Ureter (tissue), 1 donor: ENCODE measurements at places on chromosomes 12 and 14.

DNA sequence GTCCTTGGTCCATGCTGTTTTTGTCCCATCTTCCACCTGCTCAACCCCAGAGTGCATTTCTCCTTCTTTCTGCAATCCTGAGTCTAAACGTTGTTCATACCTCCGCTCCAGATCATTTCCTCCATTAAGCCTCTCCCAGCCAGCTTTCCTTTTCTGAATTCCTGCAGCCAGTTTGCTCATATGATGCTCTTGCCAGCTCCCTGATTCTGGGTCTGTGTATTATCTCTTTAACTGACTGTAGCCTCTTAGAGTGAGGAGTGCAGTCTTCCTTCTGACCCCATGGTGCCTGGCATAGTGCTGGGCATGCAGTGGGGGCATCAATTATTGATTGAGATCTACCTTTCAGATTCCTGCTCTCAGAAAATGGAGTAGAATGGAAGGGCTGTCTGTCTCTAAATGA lies 11.5 kb upstream of the TBPL2 start:
- no peak for DNase-seq

GRCh38 chr12:102300824-102301461 lies 103.3 kb upstream of the PMCH start:
- DNase-seq = no peak

DNA sequence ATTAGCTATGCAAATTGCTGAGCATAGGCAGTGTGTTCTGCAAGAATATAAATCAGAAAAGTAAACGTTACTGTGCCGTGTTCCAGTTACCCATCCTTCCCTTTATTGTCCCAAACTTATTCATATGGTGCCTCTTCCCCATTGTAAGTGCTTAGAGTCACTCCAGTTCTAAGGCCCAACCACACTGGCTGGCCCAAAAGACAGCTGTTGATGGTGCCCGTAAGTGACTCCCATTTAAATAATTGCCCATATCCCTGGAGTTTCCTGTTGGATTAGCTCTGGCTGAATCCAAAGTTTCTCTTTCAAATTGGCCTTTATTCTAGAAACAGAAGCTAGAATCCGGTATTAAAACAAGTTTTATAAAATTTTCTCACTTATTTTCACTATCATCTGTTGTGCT lies 400.1 kb upstream of the DDHD1 start:
- DNase-seq = no peak

DNA sequence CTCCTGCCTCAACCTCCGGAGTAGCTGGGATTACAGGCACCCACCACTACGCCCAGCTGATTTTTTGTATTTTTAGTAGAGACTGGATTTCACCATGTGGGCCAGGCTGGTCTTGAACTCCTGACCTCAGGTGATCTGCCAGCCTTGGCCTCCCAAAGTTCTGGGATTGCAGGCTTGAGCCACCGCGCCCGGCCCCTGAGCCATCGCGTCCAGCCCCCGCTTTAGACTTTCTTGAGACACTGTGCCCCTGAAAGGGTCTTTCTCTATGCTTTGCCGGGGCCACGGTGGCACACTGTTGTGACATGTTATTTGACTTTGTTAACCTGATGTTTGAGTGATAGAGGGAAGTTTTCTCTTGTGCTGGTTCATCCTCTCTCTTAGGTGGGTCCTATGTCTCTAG lies 186.4 kb downstream of the BTG1 start:
- DNase-seq = no peak

GRCh38 chr12:57175428-57176138 lies 28.2 kb upstream of the LRP1-AS start:
- DNase-seq = peak; percentile 88

DNA sequence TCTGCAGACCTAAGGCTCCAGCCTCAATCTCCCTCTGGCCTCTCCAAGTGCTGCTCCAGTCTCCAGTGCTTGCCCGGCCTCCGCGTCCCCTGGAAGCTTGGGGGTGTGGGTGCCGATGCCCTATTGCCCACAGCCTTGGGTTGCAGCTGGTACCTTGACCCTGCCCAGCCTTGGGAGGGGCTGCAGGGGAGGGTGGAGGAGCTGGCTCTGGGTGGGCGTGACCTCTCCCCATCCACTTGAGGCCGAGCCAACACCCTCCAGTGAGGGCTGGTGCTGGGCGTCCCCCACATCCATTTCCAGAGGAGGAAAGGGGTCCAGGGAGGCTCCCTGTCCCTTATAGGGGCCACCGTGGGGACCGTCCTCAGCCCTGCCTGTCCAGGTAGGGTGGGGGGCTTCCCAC lies 24.1 kb downstream of the KIF26A start:
- no peak for DNase-seq

DNA sequence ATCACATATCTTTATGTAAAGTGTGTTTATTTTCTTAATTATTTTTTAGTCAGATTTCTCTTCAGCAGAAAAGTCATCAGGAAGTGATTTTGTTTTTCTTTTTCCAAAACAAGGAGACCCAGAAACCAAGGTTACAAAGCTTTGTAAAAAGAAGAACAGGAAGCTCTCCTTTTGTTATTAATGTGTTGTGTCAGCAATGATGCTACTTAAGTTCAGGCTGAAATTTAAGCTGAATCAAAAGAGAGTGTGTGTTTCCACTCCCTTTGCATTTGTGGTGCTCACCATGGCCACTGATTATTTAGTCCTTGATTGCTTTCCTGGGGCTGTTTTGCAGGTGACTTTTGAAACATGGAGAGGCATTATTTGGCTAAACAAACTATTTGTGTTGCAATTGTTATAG lies 155.3 kb upstream of the ATP2B1 start:
- DNase-seq = no peak

DNA sequence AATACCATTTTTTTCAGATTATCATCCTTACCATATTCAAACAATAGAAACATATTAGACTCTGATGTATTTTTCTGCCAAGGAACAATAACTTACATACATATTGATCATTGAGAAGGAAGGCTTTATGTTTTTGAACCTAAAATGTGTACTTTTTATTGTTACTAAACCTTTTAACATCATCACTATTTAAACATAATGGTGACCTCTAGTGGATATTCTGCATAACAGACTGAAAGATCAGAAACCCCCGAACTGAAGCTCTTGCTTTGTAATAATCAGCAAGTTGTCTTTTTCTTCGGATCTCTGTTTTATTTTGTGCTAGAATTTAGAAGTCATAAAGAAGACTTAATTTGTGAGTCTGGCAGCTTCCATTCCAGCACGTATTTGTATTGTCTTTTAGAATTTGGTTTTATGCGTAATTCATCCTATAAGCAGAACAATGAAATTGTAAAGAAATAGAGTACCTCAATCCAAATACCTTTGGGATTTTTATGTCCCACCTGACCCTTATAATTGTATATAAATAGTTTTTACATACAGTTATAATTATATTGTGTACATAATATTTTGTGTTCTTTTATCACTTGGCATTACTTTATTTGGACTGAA lies 125.9 kb upstream of the ATF1 start:
- DNase-seq = no peak

DNA sequence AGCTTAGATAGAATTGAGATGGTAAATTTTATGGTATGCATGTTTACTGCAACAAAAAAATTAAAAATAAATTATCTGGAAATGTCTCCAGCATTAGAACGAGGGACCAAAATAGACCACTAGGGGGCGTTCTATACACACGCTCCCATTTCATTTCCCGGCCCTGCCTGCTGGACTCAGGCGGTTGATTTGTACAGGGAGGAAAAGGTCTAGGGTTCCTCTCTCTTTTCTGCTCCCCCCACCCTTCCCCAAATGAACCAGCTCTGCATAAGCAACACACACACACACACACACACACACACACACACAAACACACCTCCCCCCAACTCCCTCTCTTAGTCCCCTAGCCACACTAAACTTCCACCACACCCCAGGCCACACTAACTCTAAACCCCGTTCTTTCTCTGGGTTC lies 7.8 kb upstream of the DTX1 start:
- peak; percentile 65 for DNase-seq

DNA sequence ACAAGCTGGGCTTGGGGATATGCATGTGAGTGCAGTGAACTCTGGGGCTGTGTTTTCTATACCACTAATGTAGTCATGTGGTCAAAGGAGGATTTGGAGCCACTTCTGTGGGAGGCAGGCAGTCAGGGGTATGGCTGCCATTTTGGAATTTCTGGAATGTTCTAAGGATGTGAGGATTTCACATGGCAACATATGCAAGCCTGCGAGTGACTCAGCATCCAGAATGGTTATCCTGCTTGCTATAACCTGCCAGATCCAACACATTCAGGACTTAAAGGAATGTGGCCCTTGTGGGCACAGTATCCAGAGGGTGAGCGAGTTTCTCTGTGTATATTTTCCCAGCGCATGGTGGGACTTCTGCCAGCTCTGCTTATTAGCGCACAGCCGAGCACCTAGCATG lies 249.2 kb upstream of the PWP1 start:
- no peak for DNase-seq

DNA sequence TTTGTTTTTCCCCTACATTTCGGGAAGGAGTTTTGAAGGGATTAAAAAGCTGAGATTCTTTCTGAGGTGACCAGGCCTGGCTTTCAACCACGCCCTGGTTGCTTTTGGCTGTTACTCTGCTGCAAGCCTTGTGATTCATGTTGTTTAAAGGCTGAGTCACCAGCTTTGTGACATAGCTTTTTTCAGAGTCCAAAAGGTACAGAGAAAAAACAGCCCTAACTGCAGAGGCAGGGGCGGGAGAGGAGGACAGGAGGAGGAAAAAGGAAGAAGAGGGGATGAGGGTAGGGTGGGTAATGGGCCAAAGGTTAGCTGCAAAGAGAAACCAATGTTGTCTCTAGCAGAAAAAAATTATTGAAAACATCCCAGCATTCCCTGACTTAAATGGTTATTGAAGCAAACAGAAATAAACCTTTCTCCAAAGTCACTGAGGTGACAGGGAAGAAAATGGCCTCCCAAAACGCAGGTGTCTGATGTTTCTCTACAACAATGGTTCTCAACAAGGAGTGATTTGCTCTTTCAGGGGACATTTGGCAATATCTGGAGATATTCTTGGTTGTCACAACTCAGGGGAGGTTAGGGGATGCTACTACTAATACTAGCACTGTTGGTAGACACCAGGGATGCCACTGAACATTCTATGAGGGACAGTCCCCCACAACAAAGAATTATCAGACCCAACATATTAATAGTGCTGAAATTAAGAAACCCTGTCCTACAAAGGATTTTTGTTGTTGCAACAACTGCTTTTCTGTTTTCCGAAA lies 2.1 kb upstream of the UBC start:
- peak; percentile 85 for DNase-seq

DNA sequence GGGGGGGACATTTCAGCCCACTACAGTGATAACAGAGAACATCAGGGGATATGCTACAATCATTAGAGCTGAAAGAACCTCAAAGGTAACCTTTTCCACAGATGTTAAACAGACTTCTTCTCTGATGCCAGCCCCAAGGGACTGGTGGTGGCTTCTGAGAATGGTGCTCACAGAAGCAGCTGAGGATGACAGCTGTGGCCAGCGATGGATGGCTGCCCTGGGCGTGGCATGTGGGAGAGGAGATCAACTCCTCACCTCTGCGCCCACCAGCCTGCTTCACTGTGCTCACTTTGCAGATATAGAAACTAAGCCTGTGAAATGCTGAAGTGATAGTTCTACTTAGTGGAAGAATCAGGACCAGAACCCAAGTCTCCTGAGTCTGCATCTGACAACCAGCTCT lies 33.0 kb downstream of the FOXN3 start:
- no peak for DNase-seq

- DNase-seq = no peak
Observed at GRCh38 chr12:6980075-6980474, 9.4 kb downstream of the EMG1 start.

DNA sequence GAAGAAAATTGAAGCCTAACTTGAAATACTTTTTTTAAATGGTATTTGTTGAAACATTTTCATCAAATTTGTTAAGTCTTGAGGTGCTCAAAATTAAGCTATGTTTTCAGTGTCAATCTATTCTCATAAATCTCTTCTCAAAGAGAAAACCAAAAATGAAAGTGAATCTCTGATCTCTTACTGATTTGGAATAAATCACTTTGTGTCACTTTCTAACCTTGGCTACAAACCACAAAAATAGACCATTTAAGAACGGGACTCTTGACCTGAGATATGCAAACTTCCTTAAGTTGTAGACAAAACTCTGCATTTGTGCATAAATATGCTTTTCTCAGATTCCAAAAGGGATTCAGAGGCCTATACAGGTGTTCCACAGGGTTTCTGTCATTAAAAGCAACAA lies 192.9 kb downstream of the SEC23A start:
- no peak for DNase-seq

GRCh38 chr12:62705846-62706245 lies 229.1 kb downstream of the PPM1H start:
- DNase-seq = no peak

GRCh38 chr14:55965851-55966250 lies 152.4 kb upstream of the PELI2 start:
- DNase-seq = no peak

- no peak for DNase-seq
Observed at GRCh38 chr12:104763168-104763805, 194.8 kb downstream of the SLC41A2 start.

- no peak for DNase-seq
Observed at GRCh38 chr12:1174659-1175058, 183.6 kb downstream of the ERC1 start.

DNA sequence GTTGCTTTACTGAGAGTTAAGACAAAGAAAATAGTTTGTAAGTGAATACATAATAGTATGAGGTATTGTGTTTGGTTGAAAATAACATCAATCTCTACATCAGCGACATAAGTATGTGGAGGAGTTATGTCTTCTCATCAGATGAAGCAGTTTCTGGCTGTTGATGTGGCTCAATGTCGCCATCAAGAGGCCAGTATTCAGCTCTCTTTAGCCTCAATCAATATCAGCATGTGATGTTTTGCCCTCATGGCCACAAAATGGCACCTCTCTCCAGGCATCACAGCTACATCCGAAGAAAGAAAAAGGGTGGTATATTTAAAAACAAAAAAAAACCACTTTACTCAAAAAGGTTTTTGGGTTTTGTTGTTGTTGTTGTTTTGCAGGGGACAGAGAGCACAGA lies 302.3 kb upstream of the TMEM132C start:
- no peak for DNase-seq

DNA sequence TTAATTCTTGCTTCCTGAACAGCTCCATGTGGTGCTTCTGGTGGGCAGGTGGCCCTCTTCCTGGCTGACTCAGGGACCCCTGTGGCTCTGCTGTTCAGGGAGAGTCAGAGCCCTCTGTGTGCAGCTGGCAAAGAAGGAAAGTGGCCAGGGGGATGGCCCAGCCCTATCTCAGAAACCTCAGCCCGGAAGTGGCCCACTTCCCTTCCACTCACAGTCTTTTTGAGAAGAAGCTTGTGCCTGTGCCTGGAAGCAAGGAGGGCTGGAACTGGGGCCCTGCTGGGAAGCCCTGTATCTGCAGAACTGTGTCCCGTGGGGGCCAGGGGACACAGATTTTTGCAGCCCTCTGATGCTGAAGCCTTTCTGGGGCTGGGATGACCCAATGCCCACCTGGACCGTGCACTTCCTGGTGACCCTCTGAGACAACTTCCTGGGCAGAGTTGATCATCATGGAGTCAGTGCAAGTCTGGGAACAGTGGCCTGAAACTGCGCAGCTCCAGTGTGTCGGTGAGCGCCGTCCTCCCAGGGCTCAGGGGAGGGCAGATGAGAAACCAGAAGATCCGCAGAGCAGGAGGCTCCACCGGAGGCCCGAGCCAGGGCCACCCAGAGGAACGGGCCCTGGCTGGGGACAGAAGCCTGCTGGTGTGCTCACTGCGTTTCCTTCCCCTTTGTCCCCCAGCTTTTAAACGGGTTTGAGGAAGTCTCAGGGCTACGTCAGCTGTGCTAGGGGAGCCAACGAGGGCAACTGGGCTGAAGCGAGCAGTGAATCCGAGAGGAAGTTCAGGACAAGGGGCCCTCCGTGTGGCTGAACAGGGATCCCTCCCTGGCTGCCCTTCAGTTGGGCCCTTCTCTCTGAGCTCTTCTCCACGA lies 217.4 kb upstream of the RTL1 start:
- DNase-seq = peak; percentile 42
